Chondrocyte (in vitro differentiated cells): ENCODE measurements at places on chromosomes 3 and 15.

DNA sequence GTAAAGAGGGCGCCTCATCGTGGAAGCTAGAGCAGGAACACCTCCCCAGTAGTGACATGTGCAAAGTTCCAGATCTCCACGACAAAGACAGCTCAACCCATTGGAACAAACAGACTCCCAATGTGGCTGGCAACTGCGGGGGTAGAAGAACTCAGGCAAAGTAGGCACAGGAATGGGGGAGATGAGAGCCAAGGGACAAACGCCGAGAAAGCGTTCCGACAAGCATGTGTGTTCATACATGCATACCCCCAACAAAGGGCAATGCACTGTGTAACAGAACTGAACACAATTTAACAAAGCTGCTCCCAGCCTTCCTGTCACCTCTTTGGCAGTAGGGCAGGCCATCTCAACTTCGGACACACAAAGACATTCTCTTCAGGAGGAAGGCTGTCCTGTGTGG, 11.6 kb downstream of the RCCD1 start:
- DNase-seq, result no peak
- no peak overlapping the region for H3K27ac ChIP-seq
- peaks cover 32% of the 10 kb centered on the region for H3K36me3 ChIP-seq
- H3K4me3 ChIP-seq, result no peak overlapping the region

- no peak overlapping the region for H3K4me3 ChIP-seq
- DNase-seq, result no peak
- no peaks in the 10 kb centered on the region for H3K27me3 ChIP-seq
- no peaks in the 10 kb centered on the region for H3K36me3 ChIP-seq
Observed at GRCh38 chr3:146817704-146818103, 212.6 kb upstream of the PLSCR5 start.

- H3K27me3 ChIP-seq, result peaks cover 30% of the 10 kb centered on the region
- no peaks in the 10 kb centered on the region for H3K4me1 ChIP-seq
- H3K36me3 ChIP-seq, result no peaks in the 10 kb centered on the region
- no peak overlapping the region for H3K27ac ChIP-seq
Observed at GRCh38 chr3:109018828-109019227, 65.1 kb upstream of the GUCA1C start.

DNA sequence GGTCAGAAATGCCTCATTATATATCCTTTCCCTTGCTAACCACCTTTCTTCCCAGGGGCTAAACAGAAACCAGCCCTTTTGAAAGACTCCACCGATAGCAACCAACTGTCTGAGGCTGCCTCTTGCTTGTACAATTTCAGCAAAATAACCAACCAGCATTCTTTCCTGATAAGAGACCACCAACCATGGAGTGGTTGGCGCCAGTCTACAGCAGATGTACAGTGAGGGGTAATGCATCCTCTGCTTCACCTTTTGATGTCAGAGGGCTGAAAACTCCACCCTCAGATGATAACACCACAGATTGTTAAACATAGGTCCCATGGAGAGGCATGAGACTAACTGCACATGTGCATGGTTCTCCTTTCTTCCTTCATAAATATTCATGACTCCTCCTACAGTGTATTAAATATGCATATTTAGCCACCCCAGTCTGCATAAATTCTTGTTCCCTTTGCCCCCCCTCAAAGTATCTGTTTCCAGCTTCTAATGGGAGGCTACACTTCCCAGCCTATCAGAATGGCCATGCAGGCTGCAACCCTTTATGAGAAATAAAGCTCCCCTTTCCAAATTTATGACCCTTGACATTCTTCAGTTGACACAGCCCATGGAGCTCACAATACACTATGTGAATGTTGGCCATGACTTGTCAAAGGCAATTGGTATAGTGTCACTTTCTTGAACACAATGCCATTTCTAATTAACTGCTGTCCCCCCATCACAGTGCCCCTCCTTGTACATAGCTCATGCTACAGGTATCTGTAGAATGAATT, 48.3 kb downstream of the GABRB3 start:
- H3K27ac ChIP-seq, result no peak overlapping the region
- H3K4me1 ChIP-seq, result no peaks in the 10 kb centered on the region
- no peaks in the 10 kb centered on the region for H3K27me3 ChIP-seq
